CD4-positive, alpha-beta T cell treated with Interleukin-17A for 1 hour (primary cell): ENCODE measurements at places on chromosomes 13 and 19.

DNA sequence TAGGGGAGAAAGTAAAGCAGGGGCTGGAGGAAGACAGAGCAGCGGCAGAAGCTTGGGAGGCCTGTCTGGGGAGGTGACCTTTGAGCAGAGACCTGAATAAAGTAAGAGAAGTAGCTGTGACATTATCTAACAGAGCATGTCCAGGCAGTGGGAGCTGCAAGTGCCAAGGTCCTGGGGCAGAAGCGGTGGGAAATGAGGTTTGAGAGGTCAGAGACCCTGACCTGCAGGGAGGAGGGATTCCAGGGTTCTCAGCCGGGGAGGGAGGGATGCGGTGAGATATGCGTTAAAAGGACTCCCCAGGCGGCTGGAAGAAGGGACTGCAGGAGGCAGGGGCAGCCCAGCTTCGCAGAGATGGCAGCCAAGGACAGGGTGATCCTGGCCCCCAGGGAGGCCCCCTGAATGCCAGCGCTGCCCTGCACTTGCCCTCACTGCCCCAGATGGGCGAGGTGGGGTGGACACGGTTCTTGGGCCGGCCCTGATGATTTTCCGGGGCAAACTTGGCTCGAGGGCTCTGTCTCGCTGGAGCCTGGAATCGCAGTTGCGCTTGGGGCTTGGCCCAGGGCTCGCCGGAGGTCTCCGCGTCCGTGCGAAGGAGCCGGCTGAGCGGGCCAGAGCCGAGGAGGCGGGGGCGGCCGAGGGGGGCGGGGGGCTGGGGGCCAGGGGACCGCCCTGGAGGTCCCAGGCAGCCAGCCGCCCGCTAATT is 3.2 kb downstream of the CRLF1 start:
- DNase-seq: no peak

GRCh38 chr13:75788481-75788981 is 152.4 kb downstream of the LMO7 start:
- DNase-seq: no peak

- no peak for DNase-seq
These were observed 9.8 kb downstream of the CYP2A7 start for GRCh38 chr19:40872209-40872608.

DNA sequence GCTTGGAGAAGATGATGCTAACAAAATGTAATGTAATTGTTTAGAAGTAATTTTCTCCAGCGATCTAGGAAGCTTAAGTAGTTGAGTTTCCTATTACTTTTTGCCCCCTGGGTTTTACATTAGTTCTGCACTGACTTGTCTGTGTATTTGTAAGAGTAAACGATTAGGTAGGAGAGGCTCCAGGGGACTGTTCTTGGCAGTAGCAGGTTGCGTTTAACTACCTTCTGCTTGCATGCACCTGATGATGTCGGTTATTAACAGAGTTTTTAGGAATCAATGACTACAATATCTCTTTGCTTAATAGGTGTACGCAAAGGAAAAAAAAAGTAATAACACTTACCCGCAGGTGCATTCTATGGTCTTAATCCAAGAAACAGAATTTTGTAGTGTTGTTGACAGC is 18.3 kb upstream of the UGGT2 start:
- no peak for DNase-seq

DNA sequence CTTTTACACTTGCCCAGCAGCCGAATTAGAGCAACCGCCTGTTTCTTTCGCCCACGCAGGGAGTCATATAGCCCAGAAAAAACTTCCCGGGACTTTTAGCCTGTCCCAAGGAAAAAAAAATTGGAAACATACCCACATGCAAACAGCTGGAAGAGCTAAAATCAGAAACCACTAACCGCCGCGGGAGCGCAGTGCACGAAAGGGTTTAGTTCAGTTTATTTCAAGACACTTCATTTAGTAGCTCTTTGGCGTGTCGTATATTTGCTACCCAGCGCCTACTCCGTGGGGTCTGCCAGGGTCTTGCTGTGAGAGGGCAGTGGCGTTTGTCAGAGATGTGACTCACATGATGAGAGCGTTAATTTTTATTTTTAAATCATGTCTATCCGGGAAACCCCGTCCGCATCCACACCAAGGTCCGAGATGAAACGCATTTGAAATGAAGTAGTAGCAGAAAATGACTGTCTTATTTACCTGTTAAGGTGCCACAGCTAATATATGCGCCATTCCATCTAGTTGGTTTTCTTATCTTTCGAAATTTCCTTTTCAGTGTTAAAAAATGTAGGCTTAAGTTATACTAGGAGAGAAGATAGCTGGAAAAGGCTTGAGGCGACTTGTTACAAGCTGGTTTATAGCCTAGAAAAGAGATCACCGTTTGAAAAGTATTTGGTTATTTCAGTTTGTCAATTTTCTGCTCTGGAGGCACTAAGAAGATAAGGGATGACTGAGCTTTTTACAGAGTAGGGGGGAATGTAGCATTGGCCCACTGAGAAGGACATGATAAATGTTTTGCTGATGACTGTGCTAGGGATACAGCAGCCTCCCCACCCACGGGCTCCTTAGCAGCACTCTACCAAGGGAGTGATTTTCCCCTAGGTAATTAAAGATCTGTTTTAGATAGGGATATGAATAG is 1.7 kb downstream of the KLF5 start:
- no peak for DNase-seq

GRCh38 chr13:27393101-27393500 is 31.3 kb upstream of the GTF3A start:
- no peak for DNase-seq

DNA sequence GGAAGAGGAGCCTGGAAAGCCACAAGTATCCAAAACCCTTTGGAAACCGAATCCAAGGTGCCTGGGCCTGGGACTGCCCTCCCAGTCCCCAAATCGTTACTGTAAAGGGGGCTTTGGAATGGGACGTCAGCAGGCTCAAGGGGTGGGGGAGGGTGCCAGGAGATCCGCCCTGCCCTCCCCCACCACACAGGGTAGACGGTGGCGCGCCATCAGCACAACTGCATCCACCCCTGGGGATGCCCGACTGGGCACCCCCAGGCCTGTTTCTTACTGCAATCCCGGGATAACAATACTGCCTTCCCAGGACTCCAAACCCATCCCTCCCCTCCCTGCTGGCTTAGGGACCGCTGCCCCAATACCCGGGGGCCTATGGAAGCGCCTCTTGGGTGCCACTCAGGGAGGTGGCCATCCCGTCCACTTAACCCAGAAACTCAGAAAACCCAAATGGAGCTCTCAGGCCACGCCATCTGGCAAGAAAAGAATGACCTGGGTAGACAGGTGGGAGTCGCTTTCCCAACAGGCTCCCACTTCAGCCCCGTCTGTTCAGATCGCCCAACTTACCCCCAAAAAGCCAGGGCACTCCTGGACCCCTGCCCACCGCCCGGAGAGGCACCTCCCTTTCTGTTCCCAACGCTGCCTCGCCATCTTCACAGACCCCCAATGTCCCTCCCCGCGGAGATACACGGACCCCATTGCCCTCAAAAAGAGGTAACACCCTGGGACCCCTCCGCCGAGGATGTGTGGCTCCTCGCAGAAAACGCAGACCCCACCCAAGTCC is 2.4 kb downstream of the KLF16 start:
- DNase-seq: no peak

- DNase-seq: no peak
These were observed 133.1 kb downstream of the ABCC4 start for GRCh38 chr13:95168191-95168590.

- DNase-seq: no peak
These were observed 51.7 kb downstream of the SLC7A9 start for GRCh38 chr19:32817569-32818476.

- no peak for DNase-seq
These were observed 59.1 kb downstream of the AKAP11 start for GRCh38 chr13:42331009-42331408.

GRCh38 chr13:24624801-24625231 is 55.4 kb upstream of the ATP12A start:
- DNase-seq: no peak

DNA sequence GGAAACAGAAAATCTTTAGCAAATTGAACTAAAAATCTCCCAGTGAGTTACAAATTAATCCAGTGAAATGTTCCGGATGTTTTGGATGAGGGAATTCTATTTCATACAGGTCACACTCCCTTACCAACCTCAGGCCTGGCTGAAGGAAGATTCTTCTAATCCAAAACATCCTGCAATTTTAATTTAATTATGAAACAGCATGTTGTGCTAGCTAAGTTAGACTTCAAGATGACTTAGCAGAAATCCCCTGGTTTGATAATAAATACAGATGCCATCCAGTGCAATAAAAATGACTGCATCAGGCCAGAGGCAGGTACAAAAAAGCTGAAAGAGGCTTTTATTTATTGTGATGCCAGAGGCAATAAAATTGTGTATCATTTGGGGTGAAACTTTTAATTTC is 96.7 kb upstream of the CLDN10 start:
- no peak for DNase-seq

DNA sequence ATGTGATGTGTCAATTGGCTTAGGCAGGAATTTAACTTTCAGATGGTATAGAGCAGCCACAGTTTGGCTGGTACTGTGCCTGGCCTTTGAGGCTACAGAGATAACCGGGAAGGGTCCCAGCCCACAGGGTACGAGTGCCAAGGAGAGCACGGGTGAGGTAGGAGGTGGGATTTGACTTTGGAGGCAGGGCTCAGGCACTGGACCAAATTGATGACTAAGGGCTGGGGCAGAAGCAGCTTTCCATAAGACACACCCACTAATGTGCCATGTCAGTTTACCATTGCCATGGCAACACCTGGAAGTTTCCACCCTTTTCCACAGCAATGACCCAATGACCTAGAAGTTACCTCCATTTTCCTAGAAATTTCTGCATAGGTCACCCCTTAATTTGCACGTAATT is 466.2 kb downstream of the TSHZ3 start:
- DNase-seq: no peak

DNA sequence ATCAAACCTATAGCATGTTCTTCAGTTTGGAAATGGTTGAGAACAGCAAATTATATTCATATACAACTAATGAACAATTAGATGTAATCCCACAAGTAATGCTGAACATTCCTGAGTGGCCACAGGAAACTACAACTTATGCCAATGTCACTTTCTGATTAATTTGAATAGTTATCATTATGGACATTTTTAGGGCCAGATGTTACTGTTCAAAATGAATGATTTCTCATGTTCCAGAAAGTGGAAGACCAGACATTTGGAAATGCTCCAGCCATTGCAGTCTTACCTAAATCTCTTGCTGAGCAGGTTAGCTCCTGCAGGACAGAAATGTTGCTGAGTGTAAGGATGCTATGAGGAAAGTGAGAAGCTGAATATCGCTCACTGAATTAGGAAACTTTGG is 819.8 kb downstream of the PCDH9 start:
- DNase-seq: no peak

- no peak for DNase-seq
These were observed 128.4 kb downstream of the LHFPL6 start for GRCh38 chr13:39474600-39474999.

DNA sequence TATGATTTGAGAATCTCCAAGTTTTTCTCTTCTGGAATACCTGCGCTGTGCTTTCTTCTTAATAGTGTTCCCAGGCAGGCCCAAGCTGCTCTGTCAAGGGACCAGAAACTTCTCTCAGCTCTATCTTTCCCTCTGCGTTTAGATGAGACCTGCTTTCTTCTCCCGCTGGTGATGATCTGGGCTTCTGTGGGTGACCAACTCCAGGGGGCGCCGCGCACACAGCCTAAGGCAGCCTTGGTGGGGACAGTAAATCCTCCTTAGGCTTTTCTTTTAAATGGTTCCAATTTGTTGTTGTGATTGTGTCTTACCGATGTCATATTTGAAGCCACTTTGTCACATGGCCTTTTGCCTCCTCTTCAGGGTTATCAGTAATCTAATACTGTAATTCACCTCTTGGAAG is 439.4 kb upstream of the KLF12 start:
- no peak for DNase-seq

DNA sequence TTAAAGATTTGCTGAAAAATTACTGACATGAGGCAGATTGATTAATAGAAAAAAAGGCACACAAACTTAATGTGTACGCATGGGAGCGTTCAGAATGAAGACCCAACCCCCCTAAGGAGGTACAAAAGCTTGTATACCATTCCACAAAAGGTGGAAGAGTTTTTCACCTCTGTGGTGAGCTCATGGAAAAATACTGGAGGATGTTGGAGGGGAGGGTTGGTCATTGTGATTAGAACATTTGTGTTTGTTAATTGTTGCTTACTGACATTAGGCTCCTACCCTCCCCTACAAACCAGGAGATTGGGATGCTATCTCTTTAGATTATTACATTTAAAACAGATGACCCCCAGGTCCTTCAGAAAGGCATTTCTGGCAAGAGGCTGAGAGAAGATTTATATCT is 1973.3 kb downstream of the OLFM4 start:
- DNase-seq: no peak
